Activated T-cell treated with anti-CD3 and anti-CD28 coated beads, Interleukin-2, amount 50 U/mL, for 72 hours (primary cell): ENCODE measurements at places on chromosomes 6 and 20. TPM values are rescaled to one million over a fixed set of nuclear protein-coding genes. Genes with fewer than 3 reads are reported as not detected.

GRCh38 chr20:23311947-23312506 is 38.6 kb upstream of the NXT1 start:
- DNase-seq: no peak

DNA sequence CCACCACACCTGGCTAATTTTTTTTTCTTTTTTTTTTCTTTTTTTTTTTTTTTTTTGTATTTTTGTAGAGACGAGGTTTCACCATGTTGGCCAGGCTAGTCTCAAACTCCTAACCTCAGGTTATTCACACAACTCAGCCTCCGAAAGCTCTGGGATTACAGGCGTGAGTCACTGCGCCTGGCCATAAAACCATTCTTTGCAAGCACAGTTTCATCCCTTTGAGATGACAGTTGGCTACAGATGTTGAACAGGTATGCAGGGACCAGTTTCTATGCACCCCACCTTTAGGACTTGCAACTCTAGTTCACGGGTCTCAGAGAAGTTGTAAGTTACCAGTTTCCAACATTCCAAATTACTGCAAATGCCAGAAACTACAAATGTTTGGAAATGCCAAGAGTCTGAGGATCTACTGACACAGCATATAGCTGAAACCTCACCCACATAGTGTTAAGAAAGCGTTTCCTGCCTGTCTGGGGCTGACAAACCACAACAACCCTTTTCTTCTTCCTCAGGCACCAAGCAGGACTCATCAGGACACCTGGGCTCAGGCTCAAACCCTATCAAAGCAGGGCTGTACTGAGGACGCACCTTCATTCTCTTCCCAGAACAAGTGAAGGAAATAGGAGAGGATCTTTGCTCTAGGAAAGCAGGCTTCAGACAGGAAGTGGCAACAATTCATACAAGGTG is 22.9 kb downstream of the ARHGAP18 start:
- DNase-seq: peak; percentile 45

DNA sequence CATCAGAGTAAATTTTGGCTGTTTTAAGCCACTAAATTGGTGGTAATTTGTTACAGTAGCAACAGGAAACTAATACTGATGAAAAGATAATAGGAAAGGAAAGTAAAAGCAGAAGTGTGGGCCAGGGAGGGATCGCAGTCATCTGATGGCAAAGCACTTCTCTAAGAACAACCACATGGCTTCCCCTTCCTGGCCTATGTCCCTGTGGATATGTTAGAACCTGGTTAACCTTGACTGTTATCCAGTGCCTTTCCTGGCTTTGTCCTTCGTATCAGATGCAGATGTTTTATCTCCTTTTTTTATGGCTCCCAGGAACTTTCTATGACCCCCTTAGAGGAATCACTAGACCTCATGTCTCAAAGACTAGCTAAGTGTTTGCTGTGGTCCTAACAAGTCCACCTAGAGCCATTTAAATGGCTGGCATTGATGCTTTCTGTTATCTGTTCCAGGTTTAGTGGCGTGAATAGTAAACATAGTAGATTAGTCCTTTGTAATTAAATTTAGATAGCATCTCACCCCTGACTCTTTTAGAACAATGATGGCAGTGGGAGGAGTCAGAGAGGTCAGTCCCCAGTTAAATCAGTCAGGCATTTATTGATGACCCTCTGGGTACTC is 79.2 kb upstream of the PHACTR2 start:
- DNase-seq: no peak

DNA sequence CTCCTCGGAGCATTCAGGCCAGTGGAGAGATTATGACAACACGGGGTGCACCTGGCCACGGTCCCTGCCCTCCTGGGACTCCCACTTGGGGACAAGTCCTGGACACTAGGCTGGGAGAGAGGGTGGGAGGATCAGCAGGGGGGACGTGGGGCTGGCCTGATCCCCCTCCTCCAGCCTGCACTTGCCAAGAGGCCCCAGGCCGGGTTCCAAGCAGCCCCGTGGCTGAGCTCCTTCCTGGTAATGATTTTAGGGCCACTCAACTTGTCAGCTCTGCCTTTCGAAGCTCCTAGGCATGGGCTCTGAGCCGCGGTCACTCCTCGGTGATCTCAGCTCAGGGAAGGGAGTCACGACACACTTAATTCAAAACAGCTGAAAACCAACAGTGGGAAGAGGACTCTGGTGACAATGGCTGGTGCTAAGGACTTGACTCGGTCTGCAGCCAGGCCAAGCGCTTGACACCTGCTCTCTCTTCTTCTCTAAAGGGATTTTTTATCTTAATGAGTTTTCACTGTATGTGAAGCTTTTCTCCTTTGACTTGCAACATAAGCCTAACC is 161.7 kb downstream of the BMP7 start:
- DNase-seq: no peak

GRCh38 chr6:169427856-169428255 is 174.2 kb upstream of the THBS2 start:
- DNase-seq: no peak

GRCh38 chr20:17971300-17972013 is 2.6 kb downstream of the MGME1 start:
- DNase-seq: no peak

DNA sequence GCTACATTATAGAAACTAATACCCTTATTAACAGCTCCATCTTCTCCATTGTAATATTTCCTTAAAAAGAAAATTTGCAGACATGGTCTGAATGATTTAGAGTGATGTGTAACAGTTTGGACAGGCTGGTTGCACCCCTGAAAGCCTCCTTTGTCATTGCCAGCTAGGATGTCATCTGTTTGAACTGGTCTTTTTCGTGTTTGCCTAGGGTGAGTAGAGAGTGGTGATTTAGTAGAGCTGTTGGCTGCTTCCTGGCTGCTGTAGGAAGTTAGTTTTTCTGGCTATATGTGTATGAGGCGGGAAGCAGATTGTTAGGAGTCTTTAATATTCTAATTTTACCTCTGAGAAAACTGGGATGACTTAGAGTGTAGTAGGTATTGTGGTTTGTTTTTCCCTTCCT is 101.1 kb downstream of the ZFAND3 start:
- DNase-seq: no peak

DNA sequence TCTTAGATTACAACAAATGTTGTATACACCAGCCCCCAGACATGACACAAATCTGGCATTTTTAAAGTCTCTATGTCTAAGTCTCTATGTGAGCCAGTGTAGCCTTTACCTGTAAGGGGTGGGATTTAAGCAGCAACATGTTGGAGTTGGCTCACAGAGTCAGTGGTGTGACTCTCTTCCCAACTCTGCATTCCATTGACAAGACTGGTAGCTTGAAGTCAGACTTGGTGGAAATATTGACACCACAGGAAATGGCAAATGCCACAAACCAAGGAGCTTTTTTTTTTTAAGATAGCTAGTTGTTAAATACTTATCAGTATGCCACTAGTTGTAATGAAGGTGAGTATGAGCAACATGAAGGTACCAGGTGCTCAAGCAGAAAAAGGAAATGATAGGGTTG is 103.1 kb upstream of the SMLR1 start:
- DNase-seq: no peak

DNA sequence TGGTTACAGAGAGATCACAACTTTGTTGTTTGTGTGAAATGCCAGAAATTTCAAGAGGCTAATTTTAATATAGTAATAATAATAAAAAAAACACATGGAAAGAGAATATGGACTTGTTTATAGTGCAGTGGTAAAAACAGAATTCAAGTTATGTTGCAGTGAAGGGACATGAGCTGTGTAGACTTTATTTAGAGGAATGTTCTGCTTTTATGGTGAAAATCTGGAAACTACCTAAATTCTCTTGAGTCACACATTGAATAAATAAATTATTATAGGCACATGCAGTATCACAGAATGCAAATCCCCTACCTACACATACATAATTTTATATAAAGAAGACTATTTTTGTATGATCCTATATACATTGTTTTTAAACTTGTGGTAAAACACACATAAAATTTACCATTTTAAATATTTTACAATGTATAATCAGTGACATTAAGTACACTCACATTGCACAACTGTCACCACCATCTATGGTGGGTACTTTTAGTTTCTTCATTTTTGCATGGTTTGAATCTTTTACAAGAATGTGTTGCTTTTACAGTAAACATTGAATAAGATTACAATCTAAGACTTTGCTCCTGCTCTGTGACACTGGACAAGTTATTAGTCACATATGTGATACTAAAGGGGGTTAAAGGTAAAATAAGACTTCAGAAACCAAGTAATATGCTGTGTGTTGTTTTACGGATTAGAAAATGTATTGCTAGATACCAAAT is 107.4 kb downstream of the B3GAT2 start:
- DNase-seq: no peak

DNA sequence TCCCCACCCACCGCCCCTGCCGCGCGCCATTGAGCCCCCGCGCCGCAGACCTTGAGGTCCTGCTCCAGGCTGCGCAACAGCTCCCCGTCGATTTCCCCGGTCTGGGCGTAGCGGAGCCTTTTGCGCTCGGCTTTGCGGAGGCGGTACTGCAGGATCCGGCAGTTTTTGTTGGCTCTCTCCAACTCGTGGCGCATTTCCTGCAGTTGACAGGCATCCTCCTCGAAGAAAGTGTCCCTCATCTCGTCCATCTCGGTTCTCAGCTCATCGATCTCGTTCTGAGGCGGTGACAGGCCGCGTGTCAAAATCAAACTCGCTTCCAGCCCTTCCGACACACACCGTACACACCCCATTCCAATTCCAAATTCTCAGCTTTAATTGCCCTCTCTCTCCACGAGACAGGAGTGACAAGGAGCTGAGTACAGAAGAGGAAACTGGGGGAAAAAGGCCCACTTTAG is 4.3 kb downstream of the MTCL3 start:
- DNase-seq: peak; percentile 48

- DNase-seq: peak; percentile 90
Observed at GRCh38 chr6:31497531-31498476, at the start of gene MICB. TSS of gene MICB (plus strand) at chr6:31498145. CDS start at chr6:31498194, 49 bp downstream.

DNA sequence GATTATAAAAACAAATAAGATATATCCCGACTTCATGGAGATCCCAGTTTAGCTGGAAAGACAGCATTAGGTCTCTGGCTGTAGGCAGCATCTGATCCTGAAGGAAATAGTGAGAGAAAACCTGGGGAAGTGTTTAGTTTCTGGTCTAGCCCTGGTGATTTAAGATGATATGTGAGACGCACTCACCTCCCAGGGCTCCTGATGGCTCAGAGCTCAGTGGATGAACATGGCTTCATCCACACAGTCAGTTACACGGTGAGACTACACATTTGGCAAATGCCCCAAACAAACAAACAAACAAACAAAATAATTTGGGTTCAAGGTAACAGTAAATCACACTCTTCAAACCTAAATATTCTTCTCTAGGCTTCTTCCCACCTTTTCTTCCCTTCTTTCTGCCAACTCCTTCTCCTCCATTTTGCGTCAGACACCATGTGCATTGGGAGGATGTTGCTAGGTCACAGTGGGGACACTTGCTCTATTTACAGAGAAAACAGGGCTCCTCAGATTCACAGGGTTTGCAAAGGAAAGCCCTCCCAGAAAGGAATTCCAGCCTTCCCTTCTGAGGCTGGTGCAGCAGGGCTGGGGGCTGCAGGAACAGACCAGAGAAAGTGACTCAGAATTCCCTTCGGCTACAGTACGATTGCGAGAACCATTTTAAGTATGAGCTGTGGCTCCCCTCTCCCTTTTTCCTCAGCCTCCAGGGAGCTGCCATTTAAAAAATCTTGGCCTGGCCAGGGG is 59.6 kb upstream of the SALL4 start:
- no peak for DNase-seq

DNA sequence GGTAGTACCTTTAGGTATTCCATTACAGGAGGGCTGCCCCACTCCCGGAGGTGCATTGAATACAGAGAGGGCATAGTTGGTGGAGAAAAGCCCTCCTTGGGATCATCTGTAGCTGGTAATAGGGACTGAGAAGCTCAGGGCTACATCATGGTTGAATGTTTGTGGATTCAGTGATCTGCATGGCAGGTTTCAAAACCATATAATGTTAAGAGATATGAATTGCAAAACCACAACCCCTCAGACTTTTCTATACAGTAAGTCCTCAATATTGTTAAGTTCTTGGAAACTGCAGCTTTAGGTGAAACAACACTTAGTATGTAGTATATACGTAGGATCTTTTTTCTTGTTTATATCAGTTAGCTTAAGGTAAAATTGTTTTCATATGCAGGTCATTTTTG is 11.3 kb downstream of the TULP4 start:
- no peak for DNase-seq

DNA sequence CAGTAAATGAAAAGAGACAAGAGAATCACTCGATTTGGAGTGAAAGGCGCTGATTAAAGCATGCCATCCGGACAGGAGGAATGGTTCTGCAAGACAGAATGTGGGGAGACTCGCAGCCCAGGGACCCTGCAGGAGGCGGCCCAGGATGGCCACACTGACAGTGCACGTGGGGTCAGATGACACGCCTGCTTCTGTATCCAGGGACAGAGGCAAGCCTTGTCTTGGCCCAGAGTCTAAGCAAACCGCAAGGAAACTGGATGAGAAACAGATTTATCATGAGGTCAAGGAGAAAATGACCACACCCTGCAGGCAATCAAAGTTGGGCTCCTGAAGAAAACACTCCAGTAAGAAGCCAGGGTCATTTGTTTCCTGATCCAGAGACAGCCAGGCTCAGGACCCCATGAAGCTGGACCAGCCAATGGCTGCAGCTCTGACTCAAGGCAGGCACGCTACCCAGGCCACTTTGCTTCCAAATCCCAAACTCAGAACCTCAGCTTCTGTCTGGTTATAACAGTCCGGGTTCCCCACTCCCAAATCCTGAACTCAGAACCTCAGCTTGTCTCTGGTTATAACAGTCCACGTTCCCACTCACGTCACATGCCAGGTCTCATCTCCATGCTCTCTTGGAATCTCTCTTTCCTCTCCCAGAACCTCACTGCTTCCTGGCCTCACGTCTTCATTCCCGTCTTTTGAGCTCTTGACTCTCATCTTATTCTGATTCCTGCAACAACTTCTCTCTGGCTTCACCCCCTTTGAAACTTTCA is 144.9 kb upstream of the THBS2 start:
- DNase-seq: no peak

DNA sequence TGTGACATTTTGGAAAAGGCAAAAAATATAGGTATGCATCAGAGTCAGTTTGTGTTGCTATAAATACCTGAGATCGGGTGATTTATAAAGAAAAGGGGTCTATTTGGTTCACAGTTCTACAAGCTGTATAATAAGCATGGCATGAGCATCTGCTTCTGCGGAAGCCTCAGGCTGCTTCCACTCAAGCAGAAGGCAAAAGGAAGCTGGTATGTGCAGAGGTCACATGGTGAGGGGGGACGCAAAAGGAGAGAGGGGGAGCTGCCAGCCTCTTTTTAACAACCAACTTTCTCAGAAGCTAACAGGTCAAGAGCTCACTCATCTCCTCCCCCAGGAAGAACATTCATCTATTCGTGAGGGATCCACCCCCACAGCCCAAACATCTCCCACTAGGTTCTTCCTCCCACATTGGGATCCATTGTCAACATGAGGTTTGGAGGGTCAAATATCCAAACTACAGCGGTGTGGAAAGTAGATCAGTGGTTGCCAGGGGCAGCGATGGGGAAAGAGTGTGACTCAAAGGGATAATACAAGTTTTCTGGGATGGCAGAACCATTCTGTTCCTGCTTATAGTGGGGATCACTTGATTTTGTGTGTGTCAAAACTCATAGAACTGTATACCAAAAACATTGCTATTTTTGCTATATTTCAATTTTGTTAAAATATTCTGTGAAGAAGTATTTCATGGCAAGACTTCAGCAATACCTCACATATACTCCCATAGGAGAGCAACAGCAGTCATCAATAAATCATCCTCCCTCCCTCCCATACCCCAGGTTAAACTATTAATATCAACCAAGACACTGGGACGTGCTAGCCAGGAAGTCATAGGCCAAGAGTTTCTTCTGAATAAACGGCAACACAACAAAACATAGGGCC is 9.9 kb upstream of the FAM50B start:
- no peak for DNase-seq

The SDC4 gene
- 51.1 TPM for total RNA-seq

The RAE1 gene
- total RNA-seq: 47.6 TPM

The PPP1R16B gene
- 184 TPM for total RNA-seq

The SRXN1 gene
- total RNA-seq: 9.7 TPM

The CLDN20 gene
- not detected for total RNA-seq

The ENPP5 gene
- 0.16 TPM for total RNA-seq
